ENCODE measurements at places on chromosomes 12 and 14.

DNA sequence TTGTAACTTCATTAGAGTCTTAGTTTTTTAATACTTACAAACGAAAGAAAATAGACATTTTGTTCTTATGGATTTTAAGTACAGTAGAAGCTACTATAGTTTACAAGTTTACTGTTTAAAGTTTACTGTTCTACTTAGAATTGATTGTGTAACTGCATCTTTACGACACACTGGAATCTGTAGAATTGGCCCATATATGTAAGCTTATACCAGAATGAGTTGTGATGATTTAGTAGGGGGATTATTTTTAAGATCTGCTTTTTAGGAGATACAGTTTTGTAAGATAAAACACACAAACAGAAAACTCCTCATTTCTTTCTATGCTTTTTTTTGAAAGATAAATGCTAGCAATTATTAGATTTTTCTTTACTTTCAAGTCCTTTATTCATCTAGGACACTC lies 30.2 kb upstream of the NAV3 start:
- no peak for DNase-seq

- no peak for DNase-seq
Measured at GRCh38 chr14:88386256-88386794, 868 bp downstream of the SPATA7 start.

DNA sequence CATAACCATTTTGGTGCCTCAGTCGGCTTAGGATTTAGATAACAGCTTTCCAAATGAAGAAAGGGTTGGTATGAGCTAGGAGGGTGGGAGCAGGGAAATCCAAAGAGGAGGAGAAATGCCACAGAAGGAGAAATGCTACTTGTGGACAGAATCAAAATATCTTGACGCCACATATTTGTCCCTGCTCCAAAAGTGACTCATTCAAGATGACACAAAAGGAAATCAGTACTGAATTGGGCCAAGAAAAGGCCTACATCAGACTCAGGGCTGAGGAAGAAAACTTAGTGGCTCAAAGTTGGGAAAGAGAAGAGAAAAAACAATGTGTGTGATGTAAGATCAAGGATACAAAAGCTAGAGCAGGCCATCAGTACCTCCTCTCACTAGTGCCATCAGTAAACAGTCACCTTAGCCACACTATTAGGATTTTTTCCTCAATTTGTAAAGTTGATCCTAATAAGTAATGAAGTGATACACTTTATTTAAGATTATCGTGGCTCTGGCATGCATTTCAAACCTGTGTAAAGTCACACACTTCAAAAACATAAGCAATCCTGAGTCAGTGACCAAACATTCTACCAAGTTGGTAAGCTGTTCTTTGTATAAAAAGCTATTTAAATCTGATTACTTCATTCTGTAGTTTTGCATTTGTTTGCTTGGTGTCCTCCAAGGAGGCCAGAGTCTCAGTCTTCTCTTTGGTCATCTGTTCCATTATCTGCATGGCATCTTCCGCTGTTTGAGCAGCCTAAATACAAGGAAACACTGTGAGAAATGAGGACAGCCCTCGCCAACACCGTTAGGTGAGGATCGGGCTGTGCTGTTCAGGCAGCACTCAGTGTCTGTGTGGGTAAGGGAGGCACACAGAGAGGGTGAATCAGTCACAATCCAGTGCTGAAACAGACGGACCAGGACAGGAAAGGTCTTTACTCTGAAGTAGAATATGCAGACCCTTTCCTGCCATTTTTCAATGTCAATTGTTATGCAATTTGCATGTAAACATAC lies 52.6 kb upstream of the VPS33A start:
- DNase-seq, result no peak

- no peak for DNase-seq
Measured at GRCh38 chr12:55142669-55143565, 16.7 kb downstream of the OR9K2 start.

DNA sequence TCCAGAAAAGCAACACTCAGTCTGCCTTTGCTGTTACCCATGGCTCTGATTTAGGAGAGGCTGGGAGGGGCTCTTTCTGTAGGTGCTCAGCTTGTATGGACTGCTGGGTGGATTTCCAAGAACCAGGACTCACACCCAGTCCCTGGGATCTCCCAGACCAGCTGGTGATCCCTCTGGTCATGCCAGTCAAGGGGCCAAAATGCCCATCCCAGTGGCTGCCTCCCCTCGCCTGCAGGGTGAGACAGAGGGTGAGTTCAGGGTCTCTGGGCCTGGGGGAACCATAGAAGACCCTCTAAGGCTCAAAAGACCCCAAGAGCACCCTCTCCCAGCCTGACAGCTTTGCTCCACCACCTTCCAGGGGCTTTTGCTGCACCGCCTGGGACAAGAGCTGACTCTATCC lies 78.6 kb upstream of the MYL2 start:
- no peak for DNase-seq

- no peak for DNase-seq
Measured at GRCh38 chr14:87687420-87687819, 305.6 kb downstream of the GALC start.

DNA sequence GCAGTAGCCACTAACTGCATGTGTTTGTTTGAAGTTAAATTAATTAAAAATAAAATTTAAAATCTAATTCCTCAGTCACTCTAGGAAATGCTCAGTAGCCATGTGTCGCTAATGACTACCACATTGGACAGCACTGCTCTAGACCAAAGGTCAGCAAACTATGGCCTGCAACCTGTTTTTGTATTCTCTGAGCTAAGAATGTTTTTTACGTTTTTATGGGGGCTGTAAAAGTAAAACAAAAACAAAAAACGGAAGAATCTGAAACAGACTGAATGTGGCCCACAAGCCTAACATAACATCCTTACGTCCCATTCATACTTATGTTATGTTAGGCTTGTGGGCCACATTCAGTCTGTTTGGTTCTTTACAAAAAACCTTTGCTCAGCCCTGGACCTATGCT lies 57.8 kb downstream of the LIN52 start:
- DNase-seq, result no peak

- DNase-seq, result no peak
Measured at GRCh38 chr12:101694986-101695385, 2.5 kb upstream of the CHPT1 start.

DNA sequence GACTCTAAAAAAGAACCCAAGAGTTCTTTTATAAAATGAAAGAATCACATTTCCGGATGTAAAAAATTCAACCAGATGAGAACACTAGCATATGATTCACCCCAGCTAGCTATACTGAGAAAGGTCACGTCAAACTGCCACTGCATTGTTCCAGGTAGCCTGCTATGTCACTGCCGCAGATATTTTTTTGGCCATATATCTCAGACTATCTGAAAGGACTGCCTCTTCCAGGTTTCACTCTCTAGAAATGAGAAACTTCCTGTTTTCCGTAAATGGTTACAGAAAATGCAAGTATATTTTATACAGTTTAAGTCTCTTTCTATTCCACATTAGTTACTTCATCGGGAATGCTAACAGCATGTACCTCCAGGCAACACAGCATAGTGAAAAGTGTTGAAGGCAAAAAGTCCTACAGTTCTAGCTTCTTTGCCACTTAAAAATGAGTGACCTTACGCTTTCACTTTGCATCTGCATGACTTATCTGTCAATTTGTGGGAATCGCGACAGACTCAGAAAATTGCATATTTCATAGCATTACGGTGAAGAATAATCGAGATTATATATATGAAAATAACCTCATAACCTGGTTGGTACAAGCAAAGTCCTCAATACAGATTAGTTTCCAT lies 105.2 kb downstream of the MED13L start:
- DNase-seq, result peak; percentile 3

DNA sequence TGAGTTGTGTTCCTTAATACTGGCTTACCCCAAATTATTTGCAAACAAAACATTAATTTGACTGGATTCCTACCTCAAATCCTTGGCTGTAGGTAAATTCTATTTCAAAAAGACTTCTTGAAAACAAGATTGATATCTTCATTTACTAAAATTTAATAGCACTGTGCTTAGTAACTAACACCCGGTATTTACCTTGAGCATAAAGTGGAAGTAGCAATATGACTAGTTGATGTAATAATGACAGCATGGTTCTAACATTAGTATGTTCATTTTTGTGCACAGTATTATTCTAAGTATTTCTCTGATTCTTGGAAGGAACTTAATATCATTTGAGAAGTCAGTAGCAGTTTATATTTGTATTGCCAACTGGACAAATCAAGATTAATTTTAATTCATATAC lies 96.8 kb downstream of the PPHLN1 start:
- no peak for DNase-seq

GRCh38 chr14:35883677-35884293 lies 57.6 kb downstream of the BRMS1L start:
- DNase-seq, result peak; percentile 12

DNA sequence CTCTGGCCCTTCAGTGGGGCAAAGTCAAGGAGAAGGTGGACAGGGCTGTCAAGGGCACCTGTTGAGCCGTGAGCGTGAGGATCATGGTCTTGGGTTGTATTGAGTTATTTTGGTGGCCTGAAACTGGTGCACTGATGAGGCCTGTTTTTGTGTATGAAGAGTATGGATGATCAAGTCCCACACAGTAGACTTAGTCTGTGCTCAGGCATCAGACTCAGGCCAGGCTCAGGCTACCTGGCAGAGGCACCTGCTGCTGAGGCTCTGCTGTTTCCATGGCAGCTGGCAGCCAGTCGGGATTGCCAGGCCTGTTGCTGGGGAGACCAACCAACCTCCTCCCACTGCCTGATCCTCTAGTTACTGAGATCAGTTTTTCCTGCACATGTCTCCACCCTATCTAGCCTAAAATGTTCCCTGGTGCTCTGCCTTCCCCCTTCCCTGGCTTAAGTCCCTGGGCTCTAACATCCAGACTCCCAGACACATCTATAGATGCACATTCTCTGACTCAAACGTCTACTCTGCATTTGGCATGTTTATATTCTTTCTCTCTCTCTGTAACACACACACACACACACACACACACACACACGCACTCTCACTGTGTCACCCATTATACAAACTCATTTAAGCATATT lies 5.1 kb downstream of the JPH4 start:
- no peak for DNase-seq

DNA sequence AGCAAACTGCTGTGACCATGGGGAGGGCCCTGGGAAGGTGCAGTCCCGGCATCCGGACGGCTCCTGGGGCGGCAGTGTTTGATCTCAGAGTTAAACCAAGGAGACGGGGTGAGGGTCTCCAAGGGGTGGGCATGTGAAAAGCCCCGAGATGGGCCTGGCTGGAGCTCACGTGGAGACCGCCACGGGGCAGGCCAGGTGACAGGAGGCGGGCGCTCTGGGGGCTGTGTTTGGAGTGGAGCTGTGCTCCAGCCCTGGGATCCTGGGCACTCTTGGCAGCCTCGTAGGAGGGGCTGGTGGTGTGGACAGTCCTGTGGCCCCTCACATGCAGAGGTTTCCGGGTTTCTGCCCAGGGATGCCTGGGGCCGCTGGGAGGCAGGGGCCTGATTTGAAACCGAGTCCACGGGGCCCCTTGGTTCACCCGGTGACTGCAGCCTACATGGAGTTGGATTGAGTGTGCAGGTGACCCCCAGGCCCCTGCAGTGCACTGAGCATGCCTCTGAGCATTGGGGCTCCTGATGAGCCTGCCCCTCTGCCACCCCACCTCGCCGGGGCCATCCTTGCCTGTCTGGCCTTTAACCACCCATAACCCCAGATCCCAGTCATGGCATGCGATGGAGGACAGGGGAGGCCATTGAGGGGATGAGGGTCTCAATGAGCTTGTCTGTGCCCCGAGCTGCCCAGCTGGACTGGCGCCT lies 8.4 kb downstream of the KIF26A start:
- no peak for DNase-seq

DNA sequence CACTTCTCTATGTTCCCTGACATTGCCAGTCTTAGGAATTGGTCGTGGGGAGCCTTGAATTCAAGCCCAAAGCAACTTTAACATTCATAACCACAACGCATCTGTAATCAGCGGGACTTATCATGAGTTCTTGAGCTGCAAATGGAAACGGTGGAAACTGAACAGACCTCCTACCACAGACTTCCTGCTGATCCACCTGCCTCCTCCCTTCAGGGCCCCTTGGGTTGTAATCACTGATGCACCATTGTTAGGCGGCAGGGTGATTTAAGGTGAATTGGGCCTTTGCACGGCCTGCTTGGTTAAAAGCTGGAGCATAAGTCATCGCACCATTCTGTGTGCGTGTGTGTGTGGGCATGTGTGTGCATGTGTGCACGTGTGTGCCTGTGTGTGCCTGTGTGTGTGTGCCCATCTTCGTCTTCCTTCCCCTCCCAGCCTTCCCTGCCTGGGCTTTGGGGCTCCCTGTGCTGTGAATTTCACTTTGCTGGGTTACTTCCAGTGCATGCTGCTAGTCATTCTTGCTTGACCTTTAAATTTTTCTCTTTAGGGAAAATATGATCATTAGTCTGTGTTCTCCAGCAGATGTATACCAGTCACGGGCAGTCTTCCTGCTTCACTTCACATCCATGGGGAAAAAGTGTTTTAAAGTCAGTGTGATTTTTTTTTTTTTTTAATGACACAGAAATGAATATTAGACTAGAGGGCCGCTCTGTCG lies 29.1 kb downstream of the CHST11 start:
- no peak for DNase-seq

- no peak for DNase-seq
Measured at GRCh38 chr12:12384571-12385340, 27.9 kb downstream of the BORCS5 start.

- no peak for DNase-seq
Measured at GRCh38 chr12:28807535-28807934, 341.5 kb upstream of the FAR2 start.

GRCh38 chr12:24069532-24070395 lies 120.3 kb upstream of the SOX5 start:
- DNase-seq, result no peak

DNA sequence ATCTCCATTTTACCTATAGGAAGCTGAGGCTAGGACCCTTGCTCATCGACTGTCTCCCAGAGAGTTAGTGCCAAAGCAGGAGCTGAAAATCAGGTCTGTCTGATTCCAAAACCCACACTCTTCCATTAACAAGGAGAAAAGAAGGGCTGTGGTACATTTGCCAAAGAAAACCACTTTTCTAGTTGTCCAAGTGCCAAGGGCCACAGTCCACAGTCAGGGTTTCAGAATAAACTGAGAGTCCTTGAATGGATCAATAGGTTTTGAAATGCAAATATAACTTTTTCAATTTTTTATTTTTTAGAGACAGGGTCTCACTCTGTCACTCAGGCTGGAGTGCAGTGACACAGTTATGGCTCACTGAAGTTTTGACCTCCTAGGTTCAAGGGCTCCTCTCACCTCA lies 55.4 kb upstream of the ZFP36L1 start:
- DNase-seq, result no peak

- DNase-seq, result no peak
Measured at GRCh38 chr12:125968413-125968812, 903.2 kb downstream of the AACS start.

DNA sequence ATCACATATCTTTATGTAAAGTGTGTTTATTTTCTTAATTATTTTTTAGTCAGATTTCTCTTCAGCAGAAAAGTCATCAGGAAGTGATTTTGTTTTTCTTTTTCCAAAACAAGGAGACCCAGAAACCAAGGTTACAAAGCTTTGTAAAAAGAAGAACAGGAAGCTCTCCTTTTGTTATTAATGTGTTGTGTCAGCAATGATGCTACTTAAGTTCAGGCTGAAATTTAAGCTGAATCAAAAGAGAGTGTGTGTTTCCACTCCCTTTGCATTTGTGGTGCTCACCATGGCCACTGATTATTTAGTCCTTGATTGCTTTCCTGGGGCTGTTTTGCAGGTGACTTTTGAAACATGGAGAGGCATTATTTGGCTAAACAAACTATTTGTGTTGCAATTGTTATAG lies 155.3 kb upstream of the ATP2B1 start:
- DNase-seq, result no peak

- no peak for DNase-seq
Measured at GRCh38 chr12:15863984-15864383, 18.2 kb upstream of the STRAP start.

GRCh38 chr12:53561590-53561953 lies 54.3 kb upstream of the NPFF start:
- DNase-seq, result no peak

- no peak for DNase-seq
Measured at GRCh38 chr14:84804468-84804867, 725.5 kb upstream of the FLRT2 start.
